ENCODE measurements at places on chromosomes 6 and 20.

DNA sequence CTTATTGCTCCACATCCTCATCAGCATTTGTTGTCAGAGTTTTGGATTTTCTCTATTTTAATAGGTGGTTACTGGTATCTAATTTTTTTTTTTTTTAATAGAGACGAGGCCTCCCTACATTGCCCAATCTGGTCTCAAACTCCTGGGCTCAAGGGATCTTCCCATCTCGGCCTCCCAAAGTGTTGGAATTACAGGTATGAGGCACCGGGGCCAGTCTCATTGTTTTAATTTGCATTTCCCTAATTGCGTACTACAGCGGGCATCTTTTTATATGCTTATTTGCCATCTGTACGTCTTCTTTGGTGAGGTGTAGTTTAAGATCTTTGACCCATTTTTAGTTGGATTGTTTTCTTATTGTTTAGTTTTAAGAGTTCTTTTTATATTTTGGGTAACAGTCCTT lies 210.4 kb upstream of the SULF2 start:
- DNase-seq: no peak

DNA sequence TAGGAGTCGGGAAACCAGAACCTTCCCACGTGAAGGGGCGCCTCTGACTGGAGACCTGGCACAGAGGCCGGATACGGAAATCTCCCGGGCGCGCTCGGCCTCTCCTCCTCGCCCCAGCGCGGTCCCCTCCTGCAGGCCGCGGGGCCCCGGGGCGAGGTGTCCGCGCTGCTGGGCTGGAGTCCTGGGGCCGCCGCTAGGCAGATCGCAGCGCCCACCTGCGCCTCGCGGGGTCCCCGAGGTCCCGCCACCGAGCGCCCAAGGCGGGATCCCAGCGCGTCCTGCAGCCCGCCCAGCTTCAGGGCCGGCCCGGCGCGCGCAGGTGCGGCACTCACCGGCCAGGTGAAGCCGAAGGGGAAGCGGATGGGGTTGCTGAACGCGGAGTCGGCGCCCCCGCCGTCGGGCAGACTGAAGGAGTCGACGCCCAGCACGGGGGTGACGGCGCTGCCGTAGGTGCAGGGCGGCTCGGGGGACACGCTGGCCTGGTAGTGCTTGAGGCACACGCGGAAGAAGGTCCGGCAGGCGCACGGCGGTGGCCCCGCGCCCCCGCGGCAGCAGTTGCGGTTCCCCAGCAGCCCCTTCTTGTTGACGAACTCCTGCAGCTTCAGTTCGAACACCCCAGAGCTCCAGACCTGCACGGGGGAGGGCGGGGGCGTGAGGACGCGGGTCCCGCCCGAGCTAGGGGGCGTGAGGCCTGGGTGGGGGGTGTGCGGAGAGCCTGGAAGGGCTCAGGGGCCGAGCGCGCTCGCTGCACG lies 1.5 kb downstream of the DLL1 start:
- no peak for DNase-seq

DNA sequence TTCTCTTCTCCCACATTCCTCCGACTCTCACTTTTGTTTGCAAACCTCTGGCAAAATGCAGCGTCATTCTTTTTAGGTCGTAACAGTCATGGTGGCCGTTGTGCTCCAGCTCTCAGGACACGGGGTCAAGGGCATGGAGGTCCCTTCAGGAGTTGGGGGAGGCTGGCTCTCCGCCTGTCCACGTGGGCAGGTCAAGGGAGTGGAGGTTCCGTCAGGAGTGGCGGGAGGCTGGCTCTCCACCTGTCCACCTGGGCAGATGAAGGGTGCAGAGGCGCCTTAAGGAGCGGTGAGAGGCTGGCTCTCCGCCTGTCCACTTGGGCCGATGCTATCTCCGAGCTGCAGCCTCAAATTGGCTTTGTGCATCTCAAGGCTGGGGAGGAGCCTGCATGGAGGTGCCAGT lies 98.0 kb downstream of the ERMARD start:
- DNase-seq: no peak

DNA sequence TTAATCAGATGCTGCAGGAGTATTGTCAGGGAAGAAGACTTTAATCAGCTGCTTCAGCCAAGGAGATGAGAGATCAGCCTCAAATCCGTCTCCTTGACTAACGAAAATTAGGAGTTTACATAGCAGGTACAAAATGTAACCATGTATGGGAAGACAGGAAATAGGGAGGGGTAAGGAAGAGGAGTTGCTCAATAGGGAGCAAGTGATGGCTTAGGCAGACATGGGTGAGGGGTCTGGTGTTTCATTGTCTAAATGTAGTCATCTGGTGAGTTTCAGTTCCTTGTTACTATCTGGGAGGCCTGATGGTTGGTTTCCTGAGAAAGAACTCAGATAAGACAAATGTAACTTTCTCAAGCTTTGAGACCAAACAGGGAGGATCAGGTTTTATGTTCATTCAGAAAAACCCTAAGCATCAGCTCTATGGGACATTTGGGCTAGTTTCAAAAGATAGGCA lies 217.3 kb upstream of the SULF2 start:
- DNase-seq: no peak

GRCh38 chr6:107606407-107606806 lies 116.5 kb downstream of the SOBP start:
- DNase-seq: no peak

Measured in bone marrow (tissue), 2 donors.